ENCODE measurements at places on chromosomes 3 and 15. TPM values are rescaled to one million over a fixed set of nuclear protein-coding genes. Genes with fewer than 3 reads are reported as not detected.

TMEM44 gene
- 25.3 TPM for total RNA-seq

GRCh38 chr15:86164232-86164898 is 84.7 kb downstream of the AGBL1 start:
- no peak for DNase-seq

- DNase-seq: no peak
Observed at GRCh38 chr3:159861369-159861987, 127.2 kb upstream of the IL12A start.

DNA sequence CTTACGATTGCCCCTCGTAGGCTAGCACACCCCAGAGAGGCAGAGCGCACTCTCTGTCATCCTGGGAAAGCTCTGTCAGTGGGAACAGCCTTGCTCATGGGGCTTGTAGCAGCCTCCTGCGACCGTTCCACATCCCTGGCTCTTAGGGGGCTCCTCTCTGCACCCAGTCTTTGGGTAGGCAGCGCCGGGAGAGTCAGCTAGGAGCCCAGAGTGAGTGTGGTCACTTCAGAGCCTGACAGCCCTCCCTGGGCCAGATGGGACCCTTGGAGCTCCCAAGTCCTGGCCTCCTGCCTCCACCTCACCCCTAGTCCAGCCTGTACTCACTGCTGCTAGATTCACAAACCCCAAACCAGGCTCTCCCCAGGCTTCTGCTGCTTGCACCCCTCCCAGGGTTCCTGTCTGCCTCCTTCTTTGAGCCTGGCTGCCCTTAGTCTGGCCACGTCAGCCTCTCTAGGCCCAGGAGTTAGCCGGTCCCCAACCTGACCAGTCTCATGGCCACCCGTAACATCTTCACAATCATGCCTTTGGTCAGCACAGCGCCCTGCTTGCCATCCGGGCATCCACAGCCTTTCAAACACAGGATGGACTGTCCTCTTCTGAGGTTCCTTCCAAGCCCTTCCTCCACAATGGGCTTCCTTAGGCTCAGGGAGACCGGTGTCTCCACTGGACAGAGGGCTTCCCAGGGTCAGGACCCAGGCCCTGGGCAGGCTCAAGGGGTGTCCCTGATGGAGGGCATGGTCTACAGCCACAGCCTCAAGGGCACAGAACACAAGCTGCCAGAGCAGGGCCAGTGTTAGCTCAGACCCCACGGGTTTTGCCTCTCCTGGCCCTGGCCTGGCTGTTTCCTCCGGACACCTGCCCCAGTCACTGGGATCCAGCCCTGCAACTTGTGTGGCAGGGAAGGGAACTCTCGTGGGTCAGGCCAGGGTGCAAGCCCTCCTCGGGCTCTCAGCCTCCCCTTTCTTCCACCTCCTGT is 4.6 kb downstream of the ACSBG1 start:
- no peak for DNase-seq

DNA sequence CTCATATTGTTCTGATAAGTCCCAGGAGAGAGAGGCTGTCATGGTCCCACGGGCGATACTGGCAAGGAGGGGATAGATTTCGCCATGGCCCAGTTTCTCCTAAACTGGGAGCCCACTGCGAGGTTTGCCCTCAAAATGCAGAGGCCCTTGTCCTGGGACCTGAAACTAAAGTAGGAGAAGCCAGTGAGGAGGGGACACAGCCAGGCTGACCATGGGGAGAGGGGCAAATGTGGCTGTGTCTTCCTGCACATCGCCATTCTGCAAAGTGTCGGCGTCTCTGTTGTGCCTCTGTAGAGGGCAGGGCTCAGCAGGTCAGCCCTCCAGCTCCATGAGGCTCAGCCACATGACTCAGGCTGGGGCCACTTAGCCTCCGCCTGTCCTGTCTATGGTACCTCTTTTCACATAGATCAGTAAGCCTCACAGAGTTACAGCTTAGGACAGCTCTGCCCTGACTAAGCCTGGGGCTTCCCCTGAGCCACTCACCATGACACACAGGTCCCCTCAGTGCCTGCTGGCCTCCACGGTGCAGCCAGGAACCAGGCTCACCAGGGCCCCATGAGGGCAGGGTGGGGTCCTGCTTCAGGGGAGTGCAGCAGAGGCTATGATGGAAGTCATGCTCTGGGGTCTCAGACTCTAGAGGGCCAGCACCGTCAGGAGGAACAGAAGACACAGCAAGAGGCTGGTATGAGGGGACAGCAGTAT is 28.6 kb upstream of the PLXNA1 start:
- peak; percentile 37 for DNase-seq

DNA sequence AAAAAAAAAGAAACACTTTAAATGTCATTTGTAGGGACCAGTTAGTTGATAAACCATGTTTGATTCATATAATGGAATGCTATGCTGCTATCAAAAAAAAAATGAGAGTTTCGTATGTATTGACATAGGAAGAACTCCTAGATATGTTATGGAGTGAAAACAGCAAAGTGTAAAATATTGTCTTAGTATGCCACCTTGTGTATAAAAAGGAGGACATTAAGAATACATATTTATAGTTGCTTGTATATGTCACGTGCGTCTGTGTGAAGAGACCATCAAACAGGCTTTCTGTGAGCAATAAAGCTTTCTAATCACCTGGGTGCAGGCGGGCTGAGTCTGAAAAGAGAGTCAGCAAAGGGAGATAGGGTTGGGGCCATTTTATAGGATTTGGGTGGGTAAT is 39.5 kb downstream of the KBTBD8 start:
- no peak for DNase-seq

DNA sequence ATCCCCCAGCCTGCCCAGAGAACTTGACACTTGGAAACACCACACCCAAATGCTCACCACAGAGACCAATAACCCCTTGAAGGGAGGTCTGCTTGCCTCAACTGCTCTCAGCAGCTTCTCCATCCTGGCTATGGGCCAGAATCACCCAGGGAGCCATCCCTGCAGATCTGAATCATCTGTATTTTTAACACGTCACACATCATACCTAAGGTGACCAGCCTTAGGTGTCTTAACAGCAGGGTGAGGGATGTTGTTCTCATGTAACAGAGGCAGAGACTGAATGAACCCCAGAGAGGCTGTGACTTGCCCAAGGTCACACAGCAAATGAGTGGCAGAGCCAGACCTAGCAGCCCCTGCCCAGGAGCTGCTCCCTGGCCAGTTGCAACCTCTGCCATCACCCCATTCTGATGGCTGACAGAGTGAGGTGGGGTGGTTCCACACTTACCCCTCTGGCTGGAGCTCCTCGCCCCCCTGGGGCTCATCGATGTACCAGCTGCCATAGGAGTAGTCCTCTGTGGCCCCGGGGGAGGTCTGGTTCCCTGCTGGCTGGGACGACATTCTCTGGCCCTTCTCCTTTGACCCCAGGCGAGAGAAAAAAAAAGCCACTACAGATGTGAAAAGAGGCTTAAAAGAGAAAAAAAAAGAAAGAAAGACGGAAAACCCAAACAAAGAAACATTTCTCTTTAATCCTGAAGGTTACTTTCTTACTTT is 722 bp downstream of the STRA6 start:
- no peak for DNase-seq
